H4 (cell line): ENCODE measurements at places on chromosomes 13 and 19. TPM values are rescaled to one million over a fixed set of nuclear protein-coding genes. Genes with fewer than 3 reads are reported as not detected.

ADAT3 gene
- total RNA-seq = 0.93 and 1.0 TPM in 2 replicates

AKAP8 gene
- 14.4 and 18.4 TPM in 2 replicates for total RNA-seq

CFAP97D2 gene
- not detected in 2 replicates for total RNA-seq

EPSTI1 gene
- 5.4 and 6.0 TPM in 2 replicates for total RNA-seq

SHC2 gene
- 1.4 and 2.0 TPM in 2 replicates for total RNA-seq

ABCA7 gene
- 2.9 and 3.6 TPM in 2 replicates for total RNA-seq

CILP2 gene
- 0.08 and 0.23 TPM in 2 replicates for total RNA-seq

KLK15 gene
- not detected in 2 replicates for total RNA-seq

FGF22 gene
- not detected in 2 replicates for total RNA-seq

ELAVL3 gene
- not detected in 2 replicates for total RNA-seq

ZNF536 gene
- 0.02 and 0.41 TPM in 2 replicates for total RNA-seq

APOC4 gene
- total RNA-seq = not detected in 2 replicates

PLPPR3 gene
- total RNA-seq = 0.14 TPM in 1 of 2 replicates, not detected in the other

NBEA gene
- 1.7 and 2.0 TPM in 2 replicates for total RNA-seq

KXD1 gene
- total RNA-seq = 139 and 150 TPM in 2 replicates

KLF2 gene
- 0.23 and 1.1 TPM in 2 replicates for total RNA-seq

C5AR2 gene
- total RNA-seq = 0.08 TPM in 1 of 2 replicates, not detected in the other

ZNF564 gene
- 4.1 and 5.3 TPM in 2 replicates for total RNA-seq

CBLC gene
- total RNA-seq = not detected in 2 replicates

ZNF253 gene
- total RNA-seq = 2.6 and 5.7 TPM in 2 replicates

KLK1 gene
- total RNA-seq = not detected in 2 replicates
